ENCODE measurements at places on chromosomes 6 and 20.

- DNase-seq: peak; percentile 14
These were observed 9.3 kb upstream of the ATG5 start for GRCh38 chr6:106334646-106335448.

DNA sequence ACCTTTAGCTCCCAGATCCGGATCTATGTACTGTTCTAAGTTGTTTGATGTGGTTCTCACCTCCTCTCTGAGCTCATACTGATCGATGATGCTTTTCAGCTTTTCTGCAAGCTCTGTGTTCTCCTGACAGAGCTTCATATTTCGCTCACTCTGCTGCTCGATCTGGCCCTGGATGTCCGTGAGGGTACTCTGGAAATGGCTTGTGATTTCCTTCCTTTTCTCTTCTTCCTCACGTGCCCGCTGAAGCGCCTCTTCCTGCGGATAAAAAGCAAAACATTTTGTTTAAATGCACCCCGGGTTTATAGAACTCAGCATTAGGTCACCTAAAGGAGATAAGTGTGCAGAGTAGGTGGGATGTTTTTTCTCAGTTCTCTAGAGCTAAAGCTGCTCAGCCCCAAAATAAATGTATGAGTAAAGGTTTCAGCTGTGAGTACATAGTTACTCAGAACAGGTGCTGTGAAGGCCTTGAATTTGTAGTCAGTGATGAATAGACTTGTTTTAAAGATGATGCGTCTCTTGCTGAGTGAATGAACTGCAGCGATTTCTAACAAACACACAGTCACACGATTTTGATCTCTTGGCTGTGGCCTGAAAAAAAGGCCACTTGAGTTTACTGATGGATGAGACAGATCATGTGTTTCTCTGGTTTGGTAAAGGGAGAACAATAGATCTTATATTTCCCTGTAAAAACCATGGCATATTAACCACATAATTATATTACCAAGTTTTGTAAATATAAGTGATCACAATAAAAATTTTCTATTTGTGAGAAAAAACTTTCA lies 29.1 kb downstream of the TXLNB start:
- DNase-seq: no peak

DNA sequence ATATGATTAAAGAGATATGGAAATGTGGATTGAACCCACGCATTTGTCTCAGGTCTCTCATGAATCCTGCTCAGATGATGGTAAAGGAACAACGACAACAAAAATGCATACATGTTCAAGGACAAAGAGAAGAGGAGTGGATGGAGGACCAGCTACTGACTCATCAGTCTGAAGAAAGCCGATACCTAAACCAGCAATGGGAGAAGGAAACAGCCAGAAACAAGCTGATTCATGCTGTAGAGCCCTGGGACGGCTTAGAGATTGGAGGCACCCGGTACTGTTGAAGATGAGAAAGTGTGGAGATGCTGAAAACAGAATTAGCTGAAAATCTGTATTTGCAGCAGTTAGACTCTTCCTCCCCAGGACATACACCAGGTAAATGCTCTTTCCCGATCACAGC lies 14.4 kb upstream of the RIPPLY2 start:
- DNase-seq: no peak

GRCh38 chr6:152598421-152598820 lies 38.7 kb downstream of the SYNE1 start:
- DNase-seq: no peak

- DNase-seq: no peak
These were observed 58.8 kb downstream of the ZBTB9 start for GRCh38 chr6:33513213-33513612.

DNA sequence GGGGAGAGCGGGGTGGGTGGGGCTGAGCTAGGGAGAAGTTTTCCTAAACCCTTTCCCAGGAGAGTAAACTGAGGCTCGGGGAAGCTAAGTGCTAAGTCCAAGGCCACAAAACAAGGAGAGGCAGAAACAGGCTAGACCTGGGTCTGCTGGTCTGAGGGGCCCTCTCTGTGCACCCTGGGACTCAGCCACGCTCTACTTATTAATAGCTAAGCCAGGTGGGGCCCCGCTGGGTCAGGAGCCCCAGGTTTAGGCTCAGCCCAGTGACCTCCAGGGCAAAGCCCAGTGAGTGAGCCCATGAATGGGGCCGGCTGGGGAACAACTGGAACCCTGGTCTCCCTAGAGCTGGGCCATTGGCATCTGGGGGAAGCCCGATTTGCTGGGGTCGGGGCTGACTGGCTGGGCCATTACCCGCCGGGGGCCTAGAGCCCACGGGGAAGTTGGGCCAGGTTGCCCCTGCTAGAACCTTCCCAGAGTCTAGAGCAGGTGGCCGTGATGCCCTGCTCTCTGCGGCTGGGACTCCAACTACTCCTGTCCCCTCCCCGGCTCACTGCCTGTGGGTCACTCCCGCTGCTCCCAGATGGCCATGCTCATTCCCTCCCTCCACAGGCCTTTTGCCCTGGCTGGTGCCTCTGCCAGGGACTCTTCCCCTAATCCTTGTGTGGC lies 24.1 kb upstream of the NOL4L start:
- DNase-seq: no peak

DNA sequence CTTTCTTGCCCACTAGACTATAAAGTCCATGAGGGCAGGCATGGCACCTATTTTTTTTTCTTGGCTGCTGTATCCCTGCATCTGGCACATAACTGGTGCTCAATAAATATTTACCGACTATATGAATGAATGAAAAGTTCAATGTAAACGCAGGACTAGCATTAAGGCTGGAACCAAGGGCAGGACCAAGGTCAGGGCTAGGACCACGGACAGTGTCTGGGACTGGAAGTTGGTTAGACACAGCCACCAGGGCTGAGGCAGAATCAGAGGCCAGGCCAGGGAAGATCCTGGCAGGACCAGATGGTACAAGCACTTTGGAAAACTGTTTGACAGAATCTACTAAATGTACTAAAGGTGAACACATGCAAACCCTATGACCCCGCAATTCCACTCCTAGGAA lies 3.7 kb downstream of the TNXB start:
- DNase-seq: no peak

DNA sequence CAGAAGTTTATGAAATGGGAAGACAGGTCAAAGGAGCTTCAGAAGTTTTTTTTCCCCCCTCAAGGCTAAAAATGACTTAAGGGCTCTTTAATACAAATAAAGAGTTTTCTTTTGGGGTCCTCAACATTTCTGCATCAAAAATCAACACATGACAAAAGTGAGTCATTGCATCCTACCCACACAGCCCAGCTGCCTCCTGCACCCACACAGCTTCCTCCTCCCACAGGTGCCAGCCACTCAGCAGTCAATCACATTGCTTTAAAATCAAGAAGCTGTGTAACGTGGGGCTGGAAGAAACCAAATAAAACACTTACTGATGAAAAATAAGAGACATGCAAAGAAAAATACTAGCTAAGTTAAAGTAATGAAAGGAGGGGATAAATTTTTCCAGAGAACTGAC lies 68.5 kb downstream of the MAP3K5 start:
- peak; percentile 59 for DNase-seq

DNA sequence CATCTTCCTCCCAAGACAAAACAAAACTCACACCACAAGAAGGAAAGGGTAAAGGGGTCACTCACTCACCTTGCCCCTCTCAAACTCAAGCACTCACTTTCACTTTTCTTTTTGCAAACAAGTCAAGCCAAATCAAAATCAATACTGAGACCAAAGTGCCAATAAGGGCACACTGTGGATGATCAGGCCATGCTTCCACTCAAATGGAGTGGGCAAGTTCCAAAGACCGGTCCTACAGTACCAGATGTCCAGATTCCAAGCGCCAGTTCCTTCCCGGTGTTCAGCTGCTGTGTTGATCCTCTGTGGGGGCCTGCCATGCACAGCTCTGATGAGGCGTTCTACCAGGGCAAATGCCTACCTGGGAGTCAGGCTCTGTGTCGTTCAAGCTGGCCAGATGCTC lies 162.6 kb upstream of the GRIK2 start:
- no peak for DNase-seq

DNA sequence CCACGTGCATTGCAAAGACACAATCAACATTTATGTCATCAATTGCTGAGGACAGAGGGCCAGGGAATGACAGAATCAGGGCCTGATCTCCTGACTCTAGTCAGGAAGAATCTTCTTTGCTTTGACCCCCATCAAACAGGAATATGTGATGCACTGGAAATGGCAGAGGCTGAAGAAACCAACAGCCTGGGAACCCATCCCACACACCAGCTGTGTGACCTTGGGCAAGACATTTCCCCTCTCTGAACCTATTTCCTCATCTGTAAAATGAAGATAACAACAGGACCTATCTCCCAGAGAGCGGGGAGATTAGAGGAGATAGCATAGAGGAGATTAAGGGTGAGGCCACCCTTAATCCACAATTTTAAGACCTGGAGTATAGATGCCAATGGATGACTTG lies 1.5 kb downstream of the HNF4A start:
- DNase-seq: no peak

DNA sequence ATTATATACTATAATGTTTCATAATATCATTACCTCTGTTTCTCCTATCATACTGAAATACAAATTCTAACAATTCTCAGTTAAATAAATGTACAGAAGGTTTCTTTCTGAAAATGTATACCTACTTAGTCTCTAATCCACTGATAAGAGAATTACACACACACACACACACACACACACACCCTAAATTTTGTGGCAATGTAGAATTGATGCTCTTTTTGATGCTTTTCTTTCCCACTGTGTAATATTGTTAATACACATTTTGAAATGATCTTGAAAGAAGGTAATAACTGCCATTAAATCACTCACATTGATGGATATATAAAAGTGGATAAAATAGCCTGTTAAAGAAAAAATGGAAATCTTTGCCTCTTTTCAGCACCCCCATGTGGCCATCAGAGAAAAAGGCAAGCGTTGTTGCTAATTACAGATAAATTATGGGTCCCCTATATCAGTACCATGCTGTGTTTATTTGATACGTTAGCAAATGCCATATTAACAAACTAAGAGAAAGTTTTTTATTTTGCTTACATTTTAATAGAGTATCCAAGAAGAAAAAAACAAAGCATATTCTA lies 76.6 kb upstream of the VGLL2 start:
- DNase-seq: no peak

DNA sequence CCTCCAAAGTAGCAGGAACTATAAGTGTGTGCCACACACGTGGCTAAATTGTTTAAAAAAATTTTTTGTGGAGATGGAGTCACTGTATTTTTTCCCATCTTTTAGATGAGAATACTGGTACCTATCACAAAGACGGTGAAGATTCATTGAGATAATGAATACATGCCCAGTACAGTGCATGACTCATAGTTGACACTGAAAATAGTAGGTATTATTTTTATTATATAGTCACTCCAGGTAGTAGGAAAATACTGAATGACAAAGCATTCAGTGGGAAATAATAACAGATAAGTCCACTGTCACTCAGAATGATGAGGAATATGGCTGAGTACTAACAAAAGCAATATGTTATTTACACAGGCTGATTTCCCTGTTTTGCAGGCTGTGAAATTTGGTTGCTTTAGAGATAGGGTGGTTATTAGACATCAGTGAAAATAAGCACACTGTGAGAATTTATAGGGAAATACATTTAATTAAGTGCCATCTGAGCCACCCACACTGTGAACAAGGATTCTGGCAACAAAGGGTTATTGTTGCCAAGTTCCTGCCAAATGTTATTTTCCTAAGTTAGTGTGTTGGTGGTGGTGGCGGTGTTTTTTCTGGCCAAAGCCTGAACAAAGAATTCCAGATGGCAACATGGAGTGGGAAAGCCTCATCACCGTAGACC lies 129.8 kb upstream of the FOXQ1 start:
- DNase-seq: no peak

DNA sequence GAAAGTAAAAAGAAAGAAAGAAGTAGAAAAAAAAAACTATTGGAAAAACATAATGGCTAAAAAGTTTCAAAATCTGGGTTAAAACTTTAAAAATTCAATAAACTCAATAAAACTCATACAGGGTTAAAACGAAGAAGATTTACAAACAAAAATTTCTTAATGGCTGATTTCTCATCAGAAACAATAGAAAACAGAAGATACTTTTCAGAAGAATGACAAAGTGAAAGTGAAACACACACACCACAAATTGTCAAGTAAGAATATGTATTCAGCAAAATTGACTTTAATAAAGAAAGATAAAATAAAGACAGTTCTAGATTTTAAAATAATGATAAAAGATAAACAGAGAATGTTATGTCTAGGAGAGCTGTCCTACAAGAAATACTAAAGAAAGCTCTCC lies 618.9 kb upstream of the GJE1 start:
- no peak for DNase-seq

DNA sequence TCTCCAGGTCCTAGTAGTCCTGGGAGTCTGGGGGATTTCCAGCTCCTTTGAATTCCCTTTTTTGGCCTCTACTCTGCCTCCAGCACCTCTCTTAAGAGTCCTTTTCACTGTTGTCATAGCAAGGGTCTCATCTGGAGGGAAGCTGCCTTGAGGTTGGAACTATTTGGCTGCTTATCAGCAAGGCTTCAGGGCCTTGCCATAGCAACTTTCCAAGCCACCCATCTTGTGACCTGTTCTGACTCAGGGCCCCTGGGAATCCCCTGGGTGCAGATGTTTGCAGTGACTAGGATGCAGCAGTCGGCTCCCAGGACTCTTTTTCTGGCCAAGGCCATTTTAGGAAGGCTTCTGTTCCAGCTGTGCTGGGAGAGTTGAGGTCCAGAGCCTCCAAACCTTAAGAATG lies 12.4 kb downstream of the PKIG start:
- DNase-seq: no peak

DNA sequence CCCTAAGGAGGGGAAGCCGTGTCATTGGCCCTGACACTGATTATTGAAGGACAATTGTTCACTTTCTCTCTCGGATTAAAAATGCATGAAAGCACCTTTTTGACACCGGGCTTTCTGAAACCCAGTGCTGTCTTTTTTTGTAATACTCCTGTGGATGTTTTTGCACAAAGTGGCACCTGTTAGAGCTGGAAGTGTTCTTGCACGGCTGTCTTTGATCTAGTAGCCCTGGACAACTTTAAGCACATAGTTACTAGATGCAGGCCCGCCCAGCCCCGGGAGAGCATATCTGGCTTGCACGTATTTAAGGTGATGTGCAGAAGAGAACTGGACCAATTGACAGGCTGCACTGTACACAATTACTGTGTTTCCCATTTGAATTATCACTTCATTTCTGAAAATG lies 72.6 kb downstream of the ARID1B start:
- DNase-seq: no peak

DNA sequence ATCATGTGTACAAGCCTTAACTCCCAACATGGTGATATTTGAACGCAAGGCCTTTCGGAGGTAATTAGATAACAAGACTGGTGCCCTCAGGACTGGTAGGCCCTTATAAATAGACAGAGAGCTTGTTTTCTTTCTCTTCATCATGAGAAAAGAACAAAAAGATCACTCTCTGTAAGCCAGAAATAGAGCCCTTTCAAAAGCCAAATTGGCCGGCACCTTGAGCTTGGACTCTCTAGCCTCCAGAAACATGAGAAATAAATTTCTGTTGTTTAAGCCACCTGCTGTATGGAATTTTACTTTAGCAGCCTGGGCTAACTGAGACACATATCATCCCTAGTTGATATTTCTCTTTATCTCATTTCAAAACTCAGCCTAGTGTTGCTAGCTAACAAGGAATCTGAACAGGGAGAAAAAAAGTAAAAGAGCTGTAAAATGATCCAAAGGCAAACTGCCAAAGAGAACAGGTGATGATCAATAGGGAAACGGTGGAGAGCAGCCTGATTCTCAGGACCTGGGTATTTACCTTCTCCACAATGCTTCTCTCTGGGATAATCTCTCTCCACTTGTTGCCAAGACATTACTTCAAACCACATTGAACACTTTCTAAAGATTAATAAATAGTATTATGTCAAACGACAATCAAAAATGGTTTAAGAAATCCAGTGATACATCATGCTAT lies 6.1 kb downstream of the COL21A1 start:
- no peak for DNase-seq

- no peak for DNase-seq
These were observed 7.9 kb upstream of the SIRPA start for GRCh38 chr20:1887321-1887720.

- DNase-seq: no peak
These were observed 6.3 kb downstream of the EBF4 start for GRCh38 chr20:2698912-2699311.

Data from stimulated activated CD4-positive, alpha-beta T cell treated with anti-CD3 and anti-CD28 coated beads, Interleukin-2, amount 100 ng/mL, for 4 hours (primary cell).